ENCODE measurements at places on chromosomes 5 and 9.

DNA sequence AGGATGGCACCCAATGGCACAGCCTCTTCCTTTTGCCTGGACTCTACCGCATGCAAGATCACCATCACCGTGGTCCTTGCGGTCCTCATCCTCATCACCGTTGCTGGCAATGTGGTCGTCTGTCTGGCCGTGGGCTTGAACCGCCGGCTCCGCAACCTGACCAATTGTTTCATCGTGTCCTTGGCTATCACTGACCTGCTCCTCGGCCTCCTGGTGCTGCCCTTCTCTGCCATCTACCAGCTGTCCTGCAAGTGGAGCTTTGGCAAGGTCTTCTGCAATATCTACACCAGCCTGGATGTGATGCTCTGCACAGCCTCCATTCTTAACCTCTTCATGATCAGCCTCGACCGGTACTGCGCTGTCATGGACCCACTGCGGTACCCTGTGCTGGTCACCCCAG is 25.4 kb downstream of the HRH2 start:
- DNase-seq = no peak

DNA sequence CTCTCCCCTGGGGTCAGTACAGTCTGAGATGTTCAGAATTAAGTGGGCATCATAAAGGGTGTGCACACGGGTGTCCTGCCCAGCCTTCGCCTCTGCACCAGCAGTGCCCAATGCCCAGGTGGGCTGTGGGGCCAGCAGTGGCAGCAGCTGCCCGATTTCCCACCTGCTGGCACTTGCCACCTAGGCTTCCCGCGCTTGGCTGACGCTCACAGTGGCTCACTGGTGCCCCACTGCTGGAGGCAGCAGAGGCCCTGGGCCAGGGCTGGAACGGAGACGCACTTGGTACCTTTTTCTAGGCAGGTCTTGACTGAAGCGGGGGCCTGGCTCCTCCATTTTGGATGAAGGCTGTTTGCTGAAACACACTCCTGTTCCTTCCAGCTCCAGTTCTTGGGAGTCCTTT is 17.0 kb downstream of the MRNIP start:
- no peak for DNase-seq

GRCh38 chr5:168002116-168002515 is 289.3 kb upstream of the WWC1 start:
- no peak for DNase-seq

- no peak for DNase-seq
These were observed 36.3 kb upstream of the TRPM3 start for GRCh38 chr9:71157731-71158130.

DNA sequence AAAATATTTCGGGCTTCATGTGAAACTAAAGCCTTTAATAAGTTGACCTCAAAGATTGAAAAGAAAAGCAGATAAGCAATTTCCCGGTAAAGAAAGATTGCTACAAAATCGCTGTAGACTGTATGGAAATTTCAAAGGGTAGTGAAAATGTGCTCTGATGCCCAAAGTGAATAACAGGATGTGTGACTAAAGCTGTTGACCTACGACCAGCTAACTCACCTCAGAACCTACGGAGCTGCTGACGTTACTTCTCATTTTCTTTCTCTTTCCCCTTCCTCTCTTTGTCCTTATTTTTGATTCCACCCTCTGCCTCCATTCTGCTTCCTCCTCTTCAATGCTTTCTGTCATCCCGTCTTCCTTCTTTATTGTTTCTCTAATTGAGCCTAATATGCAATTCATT is 103.2 kb downstream of the PDE4D start:
- DNase-seq = no peak

DNA sequence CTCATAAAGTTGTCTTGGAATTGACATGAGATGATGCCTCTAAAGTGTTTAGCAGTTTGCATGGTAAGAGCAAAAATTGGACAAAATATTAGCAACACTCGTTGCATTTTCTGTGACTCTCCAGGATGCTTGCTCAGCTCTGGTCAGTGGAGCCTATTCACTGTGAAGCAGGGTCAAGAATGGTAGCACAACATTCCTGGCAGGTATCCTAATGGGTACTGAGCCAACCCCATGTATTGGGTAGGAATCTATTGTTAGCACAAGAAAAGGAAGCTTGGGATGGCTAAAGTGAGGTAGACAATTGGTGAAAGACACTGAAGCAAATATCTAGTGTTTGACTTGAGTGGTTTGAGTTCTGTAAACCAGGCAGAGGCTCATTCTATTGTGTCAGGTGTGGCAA is 10.4 kb upstream of the ACTBL2 start:
- DNase-seq = no peak

GRCh38 chr5:79069488-79070349 is at the start of the genes BHMT2 and DMGDH:
Gene BHMT2 (plus strand): TSS chr5:79069767. CDS start chr5:79069783, 16 bp downstream.
Gene DMGDH (minus strand): TSS chr5:79069674. CDS start chr5:79069620, 54 bp downstream.
- DNase-seq = no peak

GRCh38 chr5:93582677-93583438 is at the start of gene NR2F1:
Gene NR2F1 (plus strand): TSS chr5:93583222. CDS start chr5:93585024, 1,802 bp downstream.
- DNase-seq = no peak

GRCh38 chr5:68396722-68397121 is 181.2 kb downstream of the PIK3R1 start:
- no peak for DNase-seq

DNA sequence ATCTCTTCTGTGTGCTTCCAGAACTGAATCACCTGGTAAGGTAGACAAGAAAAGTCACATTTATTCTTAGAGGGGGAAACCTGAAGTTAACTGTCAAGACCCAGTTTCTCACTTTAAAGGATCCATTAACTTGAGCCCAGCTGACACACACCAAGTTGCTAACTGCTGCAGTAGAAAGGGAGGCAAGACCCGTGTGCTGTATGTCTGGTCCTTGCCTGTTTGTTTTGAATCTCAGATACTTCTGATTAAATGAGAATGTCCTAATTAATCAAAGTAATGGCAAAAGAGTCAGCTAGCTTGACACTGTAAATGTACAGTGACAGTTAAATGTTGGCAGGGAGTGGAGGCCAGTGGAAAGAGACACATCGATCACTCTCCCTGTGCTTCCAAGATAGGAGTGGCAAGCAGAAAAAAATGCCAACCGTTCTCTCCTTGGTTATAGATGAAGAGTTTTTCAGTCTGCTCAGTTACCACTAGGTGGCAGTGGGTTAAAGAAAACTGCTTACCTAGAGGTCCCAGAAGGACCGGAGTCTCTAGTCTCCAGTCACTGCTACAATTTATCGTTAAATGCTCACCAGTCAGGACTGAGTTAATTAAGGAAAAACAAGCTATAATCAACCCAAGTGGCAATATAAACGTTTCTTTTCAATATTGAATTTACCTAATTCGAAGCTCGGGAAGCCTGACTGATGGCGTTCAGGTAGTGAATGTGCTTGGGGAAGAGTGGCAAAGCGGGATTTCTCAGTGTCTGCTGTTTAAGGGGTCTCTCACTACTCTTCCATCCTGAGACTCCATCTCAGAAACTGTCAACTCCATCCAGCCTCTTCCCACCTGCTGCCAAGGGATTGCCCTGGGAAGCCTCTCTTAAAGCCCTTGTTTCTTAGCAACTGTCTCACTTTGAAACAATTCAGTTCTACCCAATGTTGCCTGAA is 18.4 kb downstream of the LSM11 start:
- DNase-seq = peak; percentile 46

DNA sequence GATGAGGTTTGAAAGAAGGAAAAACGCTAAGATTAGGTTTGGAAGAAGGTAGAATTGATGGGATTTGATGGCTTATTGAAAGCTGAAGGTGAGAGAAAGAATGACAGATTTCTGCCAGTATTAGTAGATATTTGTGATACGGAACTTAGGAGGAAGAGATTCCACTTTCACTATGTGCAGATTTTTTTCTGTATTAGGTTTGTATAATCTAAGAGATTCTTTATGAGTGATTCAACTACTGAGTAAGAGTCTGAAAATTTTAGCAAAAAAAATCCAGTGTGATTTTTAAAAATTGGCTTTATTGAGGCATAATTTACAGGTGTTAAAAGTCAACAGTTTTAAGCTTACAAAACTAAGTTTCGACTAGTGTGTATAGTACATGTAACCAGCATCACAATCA is 54.1 kb downstream of the AP3S1 start:
- DNase-seq = no peak

- DNase-seq = no peak
These were observed 31.9 kb downstream of the IRF1 start for GRCh38 chr5:132458651-132459030.

DNA sequence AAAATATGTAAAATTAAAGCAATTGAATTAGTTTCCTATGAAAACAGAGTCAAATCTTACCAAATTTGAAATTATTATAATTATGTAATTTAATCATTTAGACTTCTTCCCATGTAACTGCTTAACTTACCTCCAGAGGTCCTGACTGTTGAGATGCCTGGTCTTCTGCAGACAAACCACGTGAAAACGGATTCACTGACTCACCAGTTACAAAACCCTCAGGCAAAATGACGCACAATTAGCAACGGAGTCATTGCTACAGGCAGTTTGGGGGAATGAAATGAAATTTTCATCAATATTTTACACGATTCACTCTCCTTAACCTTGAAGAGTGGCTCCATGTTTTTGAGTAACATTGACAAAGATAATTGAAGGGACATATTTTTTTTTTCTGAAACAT is 460.8 kb downstream of the MTRR start:
- no peak for DNase-seq

DNA sequence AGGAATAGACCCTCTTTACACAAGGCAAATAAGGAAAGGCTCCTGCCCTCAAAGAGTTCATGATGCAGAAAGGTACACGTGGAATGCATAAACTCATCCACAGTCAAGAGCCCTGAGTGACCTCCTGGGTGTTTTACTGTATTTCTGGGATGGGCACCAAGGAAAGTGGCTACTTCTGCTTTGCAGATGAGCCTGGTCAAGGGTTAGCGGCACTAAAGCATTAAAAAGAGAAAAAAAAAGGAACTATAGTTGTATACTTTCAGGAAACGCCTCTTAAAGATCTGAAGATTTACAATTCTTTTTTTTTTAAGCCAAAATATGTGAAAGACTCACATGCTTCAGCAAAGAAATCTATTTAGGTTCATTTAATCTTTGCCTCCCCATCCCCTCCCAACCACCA is 366.2 kb upstream of the PDE4D start:
- no peak for DNase-seq

DNA sequence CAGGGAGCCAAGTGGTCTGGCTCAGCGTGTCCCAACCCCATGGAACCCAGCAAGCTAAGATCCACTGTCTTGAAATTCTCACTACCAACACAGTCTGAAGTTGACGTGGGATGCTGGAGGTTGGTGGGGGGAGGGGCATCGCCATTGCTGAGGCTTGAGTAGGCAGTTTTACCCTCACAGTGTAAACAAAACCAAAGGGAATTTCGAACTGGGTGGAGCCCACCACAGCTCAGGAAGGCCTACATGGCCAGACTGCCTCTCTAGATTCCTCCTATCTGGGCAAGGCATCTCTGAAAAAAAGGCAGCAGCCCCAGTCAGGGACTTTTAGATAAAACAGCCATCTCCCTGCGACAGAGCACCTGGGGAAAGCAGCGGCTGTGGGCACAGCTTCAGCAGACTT is 17.1 kb upstream of the FBXL17 start:
- DNase-seq = no peak

DNA sequence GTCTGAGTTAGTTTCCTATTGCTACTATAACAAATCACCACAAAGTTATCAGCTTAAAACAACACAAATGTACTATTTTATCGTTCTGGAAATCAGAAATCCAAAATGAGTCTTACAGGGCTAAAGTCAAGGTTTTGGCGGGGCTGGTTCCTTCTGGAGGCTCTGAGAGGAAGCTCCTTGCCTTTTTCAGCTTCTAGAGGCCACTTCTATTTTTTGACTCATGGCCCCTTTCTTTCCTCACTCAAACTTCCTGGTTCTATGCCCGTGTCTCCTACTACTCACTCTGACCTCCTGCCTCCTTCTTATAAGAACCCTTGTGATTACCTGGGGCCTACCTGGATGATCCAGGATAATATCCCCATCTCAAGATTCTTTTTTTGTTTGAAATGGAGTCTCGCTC is 48.2 kb downstream of the GABBR2 start:
- no peak for DNase-seq

DNA sequence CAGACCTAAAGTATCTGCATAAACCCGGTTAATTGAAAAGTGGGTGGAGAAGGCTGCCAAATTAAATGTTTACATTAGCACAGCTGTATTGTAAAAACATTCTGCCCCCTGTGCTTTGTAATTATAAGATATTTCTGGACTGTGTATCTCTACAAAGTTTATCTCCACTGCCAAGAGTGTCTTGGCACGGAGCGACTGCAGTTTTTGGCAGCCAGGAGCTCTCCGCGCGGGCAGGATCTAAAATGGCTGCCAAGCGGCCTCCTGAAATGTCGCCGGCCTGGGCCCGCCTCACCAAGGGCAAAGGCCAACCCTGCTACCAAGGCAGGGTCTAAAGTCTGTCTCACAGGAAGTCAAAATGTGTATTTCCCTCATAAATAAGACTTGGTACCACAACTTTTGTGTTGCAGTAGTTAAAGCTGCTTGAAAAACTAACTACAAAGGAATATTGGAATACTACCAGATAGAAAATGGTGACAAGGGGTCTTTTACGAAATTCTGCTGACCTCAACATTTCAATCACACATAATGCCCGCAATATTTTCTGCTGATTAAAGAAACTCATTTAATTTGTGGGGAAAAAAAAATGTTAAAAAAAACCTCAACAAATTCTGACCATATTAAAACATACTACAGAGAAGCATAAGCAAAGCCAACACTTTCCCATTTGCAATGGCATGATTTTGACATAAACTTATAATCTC is 110.4 kb downstream of the NFIB start:
- no peak for DNase-seq

- DNase-seq = no peak
These were observed 58.3 kb upstream of the SEMA6A start for GRCh38 chr5:116632890-116633289.

DNA sequence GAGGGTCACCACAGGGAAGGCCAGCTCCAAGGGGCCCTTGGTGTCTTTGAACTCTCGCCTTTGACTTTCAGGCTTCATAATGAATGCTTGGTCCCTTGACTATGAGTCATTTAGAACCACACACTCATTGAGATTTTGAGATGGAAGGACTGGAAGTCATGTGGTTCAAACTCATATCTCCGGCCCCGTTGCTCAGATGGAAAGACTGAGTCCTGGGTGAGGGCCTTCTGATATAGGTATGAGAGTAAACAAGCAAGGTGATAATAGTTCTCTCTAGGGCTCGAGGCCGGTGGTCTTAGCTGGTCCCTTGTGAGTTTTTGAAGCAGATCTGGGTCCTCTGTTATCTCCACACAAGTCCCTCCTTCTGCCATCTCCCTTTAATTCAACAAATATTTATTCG is 210.6 kb downstream of the PAX5 start:
- no peak for DNase-seq

GRCh38 chr5:156340893-156341292 is 13.9 kb downstream of the SGCD start:
- DNase-seq = no peak

Measured in CD4-positive, alpha-beta memory T cell (primary cell).